ENCODE measurements at places on chromosomes 6 and 20.

DNA sequence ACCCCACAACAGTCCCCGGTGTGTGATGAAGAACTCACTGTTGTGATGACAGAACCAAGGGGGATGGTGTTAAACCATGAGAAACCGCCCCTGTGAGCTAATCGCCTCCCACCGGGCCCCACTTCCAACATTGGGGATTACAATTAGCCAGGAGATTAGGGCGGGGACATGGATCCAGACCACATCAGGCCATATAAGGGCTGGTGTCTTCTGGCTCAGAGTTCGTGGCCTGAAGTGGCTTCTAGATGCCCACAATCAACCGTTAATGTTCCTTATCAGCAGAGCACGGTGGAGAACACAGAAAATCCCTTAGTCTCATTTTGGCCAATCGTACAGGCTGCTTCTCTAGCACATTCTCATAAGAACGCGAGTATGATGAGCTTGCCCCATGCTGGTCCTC is 10.9 kb upstream of the MAS1 start:
- no peak for DNase-seq

DNA sequence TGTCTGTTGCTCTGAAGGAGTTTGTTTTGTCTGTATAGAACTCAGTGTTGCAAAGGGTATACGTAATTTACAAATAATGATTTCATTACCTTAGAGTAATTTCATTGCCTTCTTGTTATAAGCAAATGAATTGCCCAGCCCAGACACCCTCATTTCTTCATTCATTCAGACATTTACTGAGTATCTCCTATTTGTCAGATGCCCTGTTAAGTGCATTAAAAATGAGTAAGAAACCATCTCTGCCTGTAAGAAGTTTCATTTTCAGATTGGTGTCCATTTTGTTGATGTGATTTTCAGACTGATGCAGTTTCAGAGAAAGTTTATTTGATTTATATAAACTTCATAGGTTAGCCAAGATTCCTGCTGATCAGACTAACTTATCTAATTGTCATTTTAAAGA is 429.3 kb downstream of the PHF3 start:
- no peak for DNase-seq

DNA sequence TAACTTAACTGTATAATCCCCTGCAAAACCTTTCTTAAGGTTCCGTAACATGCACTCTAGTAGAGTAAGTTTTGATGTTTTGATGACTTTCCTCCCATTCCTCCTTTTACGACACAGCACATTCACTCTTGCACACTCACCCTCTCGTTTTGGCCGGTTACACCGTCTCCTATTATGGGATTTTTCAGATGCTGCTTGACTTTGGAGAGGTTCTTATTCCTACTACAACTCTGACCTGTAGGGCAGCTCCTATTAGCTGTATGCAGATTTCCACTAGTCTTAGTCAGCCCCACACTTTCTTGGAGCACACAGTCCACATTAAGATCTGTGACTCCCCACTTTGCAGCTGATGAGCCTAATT is 223.7 kb upstream of the SYNCRIP start:
- no peak for DNase-seq

GRCh38 chr6:50891290-50891689 is 72.6 kb downstream of the TFAP2B start:
- no peak for DNase-seq

DNA sequence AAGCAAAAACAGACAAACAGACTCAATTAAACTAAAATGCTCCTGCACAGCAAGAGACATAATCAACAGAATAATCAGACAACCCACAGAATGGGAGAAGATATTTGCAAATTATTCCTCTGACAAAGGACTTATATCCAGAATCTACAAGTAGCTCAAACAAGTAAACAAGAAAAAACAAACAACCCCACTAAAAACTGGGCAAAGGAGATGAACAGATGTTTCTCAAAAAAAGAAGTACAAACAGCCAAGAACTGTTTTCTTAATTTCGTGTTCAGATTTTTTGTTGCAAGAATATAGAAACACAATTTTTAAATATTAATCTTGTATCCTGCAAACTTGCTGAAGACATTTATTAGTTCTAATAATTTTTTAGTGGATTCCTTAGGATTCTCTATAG is 274.1 kb downstream of the BCKDHB start:
- DNase-seq, result no peak

- no peak for DNase-seq
Observed at GRCh38 chr6:36314221-36315014, 22.3 kb downstream of the BNIP5 start.

- no peak for DNase-seq
Observed at GRCh38 chr20:11849976-11850670, 67.6 kb upstream of the BTBD3 start.

DNA sequence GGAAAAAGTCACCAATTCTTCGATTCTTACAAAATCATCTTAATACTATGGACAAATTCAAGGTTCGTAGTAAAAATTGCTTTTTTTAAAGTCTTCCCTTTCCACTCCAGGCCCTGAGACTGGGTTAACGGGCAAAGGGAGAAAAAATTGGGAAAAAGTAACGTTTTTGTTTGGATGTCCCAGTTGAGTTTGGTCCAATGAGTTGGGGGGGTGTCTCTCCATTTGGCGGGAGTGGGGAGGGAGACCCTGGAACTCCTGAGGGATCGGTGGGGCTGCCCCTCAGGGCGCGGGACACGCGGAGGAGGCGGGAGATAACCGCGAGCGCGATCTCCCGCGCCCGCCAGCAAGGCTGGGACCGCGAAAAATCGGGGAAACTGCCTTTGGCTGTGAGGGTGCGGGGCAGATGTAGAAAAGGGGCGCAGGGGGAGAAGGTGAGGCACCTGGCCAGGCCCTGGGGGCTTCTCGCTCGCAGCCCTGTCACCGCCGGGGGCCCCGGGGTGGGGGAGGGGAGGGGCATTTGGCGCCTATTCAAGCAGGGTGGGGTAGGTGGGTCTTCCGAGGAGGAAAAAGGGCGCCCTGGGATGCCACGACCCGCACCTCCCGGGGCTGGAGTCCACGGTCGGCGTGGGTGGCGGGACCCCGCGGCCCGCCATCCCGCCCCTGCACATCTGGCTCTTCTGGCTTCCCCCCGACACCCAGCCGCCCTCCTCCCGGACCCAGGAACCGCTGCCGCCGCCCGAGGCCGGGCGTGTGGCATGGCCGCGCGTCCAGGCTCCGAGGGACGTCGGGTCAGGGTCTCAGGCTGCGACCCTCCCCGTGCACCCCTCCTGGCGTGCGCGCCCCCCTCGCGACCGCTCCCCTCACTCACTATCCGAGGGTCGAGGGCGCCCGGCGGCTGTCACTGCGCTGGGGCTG is 595 bp downstream of the FBXO5 start:
- no peak for DNase-seq

DNA sequence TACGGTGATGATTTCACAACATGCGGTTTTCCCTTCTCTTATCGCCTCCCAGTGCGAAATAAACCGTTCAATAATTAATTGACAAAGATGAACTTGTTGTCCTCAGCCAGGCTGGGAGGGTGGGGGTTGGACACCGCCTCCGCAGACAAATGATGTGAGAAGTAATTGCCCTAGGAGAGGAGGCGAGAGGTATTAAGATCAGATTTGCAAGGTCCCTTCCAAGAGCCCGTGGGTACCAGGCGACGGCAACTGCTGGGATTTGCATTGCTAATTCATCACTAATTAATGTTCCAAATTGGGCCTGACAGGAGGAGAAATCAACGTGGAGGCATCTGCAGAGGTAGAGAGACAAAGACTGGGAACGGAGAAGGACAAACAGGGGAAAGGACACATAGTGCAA is 90.2 kb upstream of the CCDC167 start:
- DNase-seq, result no peak

DNA sequence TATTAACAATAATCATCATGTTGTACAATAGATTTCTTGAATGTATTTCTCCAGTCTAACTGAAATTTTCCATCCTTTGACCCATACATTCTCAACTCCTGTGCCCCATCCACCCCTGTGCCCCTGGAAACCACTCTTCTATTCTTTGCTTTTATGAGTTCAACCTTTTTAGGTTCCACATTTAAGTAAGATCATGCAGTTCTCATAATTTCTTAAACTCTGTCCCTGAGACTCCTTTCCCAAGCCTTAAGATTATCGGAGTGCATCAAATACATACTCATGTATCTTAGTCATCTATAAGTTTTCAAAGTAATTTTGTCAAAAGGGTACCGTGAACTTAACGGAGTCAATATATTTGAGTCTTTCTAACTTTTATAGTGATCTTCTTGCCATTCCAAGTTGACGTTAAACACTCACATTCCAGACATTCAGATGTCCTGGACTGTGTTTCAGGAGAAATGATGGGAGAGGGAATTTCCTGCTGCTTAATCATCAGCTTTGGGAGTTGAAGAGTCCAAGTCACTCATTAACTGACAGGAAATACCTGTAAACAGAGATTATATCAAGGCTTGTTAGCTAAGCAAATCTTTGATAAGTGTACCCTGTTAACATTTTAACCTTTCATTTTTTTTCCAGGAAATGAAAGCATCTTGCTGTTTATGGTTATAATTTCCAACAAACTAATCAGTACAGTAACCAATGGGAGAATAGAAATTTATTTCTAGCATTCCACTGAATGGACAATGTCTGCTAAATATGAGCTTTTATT is 73.3 kb downstream of the ADGRG6 start:
- no peak for DNase-seq

GRCh38 chr6:26250698-26251044 is 114.3 kb upstream of the BTN3A2 start:
- no peak for DNase-seq

DNA sequence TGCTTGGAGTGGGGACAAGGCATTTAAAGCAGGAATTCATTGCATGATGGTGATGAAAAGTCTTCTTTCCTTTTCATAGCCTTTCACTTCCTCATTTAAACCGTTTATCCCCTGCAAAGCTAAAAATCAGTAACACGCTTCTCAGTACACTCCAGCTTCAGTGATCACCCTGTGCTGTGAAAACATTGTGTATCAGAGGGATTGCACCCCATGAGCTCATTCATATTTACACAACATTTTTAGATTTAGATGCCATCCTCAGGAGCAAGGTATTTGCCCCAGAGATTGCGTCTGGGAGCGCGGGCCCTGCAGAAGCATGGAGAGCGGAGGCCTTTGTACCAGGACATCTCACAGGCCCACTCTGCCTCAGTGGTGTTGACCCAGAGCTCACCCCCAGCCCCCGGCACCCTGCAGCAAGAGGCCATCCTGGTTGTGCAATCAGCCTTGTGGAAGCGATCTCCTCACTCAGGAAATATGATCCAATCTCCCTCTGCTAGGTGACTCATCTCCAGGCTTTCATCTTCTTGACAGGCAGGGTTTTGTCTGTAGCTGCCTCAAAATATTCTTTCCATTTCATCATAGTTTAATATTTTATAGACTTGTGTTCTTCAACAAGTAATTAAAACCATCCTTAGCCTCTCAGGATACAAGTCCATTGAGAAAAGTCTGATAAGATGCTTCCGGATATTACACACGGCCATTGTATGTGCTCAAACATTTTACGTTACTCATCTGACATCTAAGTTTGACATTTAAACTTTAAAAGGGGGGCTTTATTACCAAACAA is 38.9 kb upstream of the THBS2 start:
- DNase-seq, result no peak

DNA sequence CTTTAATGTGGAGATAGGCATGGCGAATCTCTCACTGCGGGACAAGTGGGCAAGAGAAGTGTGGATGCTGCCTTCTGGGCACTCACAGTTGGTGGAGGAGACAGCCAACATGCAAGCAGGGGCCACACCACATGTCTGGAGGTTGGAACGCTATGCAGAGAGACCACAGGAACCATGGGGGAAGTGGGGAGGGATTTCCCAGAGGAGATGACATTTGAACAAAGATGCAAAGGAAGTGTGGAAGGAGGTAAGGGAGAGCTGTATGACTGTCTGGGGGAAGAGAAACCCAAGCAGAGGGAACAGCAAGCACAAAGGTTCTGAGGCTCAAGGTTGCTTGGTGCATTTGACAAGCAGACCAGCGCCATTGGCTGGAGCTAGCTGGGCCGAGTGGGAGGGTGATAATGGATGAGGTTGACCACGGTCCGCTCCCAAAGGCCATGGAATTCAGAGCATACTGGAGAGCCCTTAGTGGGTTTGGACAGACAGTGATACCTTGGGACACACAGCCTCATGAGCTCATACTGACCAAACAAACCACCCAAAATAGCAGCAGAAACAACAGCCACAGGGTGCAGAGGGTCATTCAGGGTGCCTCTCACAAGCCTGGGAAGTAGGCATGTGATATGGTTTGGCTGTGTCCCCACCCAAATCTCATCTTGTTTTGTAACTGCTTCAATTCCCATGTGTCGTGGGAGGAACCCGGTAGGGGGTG is 7.6 kb upstream of the FAM110A start:
- DNase-seq, result no peak

DNA sequence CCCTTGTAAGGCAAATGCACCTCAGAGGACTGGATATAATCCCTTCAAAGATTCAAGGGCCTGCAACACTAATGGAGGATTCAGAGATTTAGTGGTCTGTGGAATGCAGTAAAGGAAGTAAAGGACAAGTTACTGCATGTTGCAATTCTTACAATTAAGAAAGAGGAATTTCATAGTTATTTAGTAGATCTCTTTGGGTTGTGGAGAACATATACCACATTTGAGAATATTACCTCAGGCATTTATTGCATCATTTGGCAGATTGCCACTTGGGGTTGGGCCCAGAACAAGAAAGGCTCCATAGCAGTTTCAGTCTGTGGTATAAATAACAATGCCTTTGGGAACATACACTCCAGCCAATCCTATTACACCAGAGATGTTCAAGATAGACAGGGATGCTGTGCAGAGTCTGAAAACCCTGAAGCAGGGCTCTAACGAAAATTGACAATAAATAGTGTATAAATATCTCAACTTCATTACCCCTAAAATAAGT is 20.9 kb upstream of the EPM2A start:
- no peak for DNase-seq

DNA sequence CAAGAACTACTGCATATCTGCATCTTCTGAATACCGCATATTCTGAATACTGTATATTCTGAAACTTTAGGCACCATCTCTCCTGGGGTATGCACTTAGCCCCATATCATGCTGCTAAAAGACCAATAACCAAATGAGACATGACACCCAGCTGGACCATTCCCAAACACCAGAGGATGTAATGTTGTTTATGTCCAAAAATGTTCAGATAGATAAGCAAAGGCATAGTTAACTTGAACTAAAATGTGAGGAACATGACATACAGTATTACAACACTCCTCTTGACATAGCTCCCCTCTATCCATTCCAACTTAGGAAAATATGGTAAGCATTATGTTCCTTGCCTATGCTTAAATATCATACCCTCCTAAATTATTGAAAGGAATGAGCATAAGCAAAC is 127.3 kb downstream of the TENT5A start:
- no peak for DNase-seq

- DNase-seq, result no peak
Observed at GRCh38 chr6:126657561-126658175, 317.8 kb downstream of the CENPW start.

DNA sequence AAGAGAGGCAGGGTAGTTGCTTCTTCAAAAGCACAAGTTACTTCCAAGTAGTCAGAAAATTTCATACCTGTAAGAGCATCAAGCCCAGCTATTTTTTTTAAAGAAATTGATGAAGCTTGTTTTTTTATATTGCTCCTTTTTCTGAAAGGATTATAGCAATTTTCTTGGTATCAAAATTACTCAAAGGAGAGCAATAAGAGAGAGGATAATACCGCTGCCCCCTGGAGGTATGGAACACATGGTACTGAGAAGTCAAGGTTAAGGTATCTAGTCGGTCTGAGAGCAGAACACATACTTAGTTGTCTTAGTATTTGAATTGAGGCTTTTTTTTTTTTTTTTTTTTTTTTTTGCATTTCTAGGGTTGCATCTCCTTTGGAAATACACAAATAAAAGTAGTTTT is 59.4 kb downstream of the ADGRF5 start:
- no peak for DNase-seq
